ENCODE measurements at places on chromosomes 12 and 14.
A peak's percentile ranks its signal among the peaks of the same experiment; 100 is the strongest.

DNA sequence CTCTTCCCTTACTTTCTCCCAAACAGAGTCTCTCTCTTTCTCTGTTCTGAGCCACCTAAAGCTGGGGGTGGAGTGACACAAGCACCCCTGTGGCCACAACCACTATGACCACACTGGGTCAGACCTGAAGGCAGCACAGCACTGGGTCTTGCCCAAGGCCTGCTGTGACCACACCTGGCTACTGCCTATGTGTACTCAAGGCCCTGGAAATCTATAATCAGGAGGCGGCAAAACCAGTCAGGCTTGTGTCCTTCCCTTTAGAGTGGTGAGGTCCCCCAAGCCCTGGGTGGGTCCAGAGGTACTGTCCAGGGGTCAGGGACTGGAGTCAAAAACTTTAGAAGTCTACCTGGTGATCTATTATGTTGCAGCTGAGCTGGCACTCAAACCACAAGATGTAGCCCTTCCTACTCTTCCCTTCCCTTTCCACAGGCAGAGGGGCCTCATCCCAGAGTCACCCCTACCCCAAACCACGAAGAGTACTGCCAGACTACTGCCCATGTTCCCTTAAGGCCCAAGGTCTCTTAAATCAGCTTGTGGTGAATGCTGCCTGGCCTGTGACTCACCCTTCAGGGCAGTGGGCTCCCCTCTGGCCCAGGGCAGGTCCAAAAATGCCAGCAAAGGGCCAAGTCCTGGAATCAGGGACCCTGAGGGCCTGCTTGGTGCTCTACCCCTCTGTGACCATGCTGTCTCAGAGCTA is 179.8 kb upstream of the DYRK2 start:
- no peak for DNase-seq

DNA sequence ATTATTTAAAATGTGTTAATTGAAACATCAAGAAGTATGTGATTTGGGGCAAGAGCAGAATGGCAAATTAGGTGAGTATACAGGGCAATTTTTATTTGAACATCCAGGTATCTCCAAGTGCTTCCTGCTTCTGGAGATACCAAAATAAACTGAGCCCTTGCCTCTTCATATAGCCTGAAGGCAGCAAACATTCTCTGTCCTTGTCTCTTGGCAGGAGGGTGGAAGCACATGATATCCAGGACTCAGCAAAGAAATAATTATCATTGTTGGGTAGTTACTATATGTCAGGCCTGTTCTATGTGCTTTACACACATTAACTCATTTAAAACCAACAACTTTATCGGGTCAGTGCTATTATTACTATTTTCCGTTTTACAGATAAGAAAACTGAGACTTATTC is 12.5 kb downstream of the LIN7A start:
- DNase-seq: peak; percentile 10

GRCh38 chr14:56660677-56661389 is 81.2 kb downstream of the TMEM260 start:
- DNase-seq: no peak

DNA sequence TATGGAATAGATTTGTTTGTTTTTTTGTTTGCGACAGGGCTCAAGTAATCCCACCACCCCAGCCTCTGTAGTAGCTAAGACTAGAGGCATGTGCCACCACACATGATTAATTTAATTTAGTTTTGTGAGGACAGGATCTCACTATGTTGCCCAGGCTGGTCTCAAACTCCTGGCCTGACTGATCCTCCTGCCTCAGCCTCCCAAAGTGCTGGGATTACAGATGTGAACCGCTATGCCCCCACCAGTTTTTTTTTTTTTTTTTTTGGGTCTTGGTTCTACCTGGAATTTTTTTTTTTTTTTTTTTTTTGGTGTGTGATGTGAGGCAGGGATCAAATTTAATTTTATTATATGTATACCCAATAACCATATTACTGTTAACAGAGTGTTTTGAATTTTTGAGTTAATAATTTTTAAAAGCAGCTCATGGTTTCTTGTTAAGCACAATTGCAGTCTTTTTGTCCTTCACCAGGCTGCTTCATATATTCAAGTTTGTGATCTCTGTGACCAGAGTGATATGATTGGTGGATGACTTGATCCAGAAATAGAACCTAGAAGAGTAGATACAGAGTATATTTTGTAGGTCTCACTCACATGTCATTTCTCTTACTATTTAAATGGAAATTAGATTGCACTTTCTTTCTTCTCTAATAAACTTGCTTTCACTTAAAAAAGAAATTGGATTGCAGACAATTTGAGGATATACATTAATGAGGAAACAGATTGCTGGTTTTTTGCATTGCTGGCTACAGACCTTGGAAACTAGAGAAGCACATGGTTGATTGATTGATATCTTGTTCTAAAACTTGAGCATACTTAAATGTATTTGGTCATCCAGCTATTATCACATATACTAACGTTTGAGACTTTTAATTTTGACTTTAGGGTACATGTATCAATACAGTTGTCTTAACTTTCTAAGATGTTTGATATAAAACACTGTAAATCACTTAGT is 13.2 kb downstream of the ADIPOR2 start:
- DNase-seq: no peak

GRCh38 chr12:92866418-92866817 is 62.7 kb downstream of the EEA1 start:
- DNase-seq: no peak
